ENCODE measurements at places on chromosomes 5 and 9. TPM values are rescaled to one million over a fixed set of nuclear protein-coding genes. Genes with fewer than 3 reads are reported as not detected.

The PCDHB12 gene
- 0.18 TPM for total RNA-seq

The RLN2 gene
- total RNA-seq = not detected

The ETF1 gene
- total RNA-seq = 112 TPM

The IL33 gene
- total RNA-seq = 73.9 TPM

The FYB1 gene
- total RNA-seq = 0.54 TPM

Measured in fibroblast of the aortic adventitia (primary cell).